ENCODE measurements at places on chromosomes 2 and 18.

DNA sequence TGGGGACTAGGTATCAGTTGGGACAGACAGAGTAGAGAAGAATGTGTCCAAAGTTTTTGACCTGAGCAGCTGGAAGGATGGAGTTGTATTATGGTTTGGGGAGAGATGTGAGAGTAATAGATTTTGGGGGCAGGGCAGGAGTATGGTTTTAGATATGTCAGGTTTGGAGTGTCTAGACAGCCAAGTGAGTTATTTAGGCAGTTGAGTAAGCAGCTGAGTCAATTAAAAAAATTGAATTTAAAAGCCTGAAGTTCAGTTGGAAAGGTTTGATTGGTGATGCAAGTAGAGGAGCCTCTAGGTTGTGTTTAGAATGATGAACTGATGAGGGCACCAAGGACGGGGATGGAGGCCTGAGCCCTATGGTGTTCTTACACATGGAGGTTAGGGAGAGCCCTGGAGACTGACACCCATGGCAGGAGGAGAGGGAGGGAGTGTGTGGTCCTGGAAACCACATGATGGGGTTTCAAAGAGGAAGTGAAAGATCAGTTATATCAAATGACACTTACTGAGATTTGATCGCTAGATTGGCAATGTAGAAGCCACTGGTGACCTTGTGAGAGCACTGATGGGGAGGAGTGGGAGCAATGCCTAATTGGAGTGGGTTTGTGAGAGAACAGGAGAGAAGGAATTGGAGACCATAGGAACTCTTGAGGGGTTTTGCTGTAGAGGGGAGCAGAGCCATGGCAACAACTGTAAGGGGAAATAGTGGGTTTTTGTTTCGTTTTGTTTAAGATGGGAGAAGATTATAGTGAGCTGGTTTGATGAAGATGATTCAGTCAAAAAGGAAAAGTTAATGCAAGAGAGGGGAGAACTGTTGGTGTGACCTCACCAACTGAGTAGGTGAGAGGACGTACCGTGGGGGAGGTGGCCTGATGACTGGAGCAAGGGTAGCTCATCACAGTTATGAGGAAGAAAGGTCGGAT is 10.3 kb downstream of the ITGA6 start:
- DNase-seq: peak; percentile 65
- no peak overlapping the region for H3K27ac ChIP-seq
- no peaks in the 10 kb centered on the region for H3K27me3 ChIP-seq
- peaks cover 51% of the 10 kb centered on the region for H3K4me1 ChIP-seq

GRCh38 chr18:54316071-54316820 is 41.4 kb downstream of the STARD6 start:
- H3K36me3 ChIP-seq: no peaks in the 10 kb centered on the region
- H3K27me3 ChIP-seq: peaks cover 38% of the 10 kb centered on the region
- DNase-seq: no peak
- no peak overlapping the region for H3K4me3 ChIP-seq
- no peak overlapping the region for H3K27ac ChIP-seq

DNA sequence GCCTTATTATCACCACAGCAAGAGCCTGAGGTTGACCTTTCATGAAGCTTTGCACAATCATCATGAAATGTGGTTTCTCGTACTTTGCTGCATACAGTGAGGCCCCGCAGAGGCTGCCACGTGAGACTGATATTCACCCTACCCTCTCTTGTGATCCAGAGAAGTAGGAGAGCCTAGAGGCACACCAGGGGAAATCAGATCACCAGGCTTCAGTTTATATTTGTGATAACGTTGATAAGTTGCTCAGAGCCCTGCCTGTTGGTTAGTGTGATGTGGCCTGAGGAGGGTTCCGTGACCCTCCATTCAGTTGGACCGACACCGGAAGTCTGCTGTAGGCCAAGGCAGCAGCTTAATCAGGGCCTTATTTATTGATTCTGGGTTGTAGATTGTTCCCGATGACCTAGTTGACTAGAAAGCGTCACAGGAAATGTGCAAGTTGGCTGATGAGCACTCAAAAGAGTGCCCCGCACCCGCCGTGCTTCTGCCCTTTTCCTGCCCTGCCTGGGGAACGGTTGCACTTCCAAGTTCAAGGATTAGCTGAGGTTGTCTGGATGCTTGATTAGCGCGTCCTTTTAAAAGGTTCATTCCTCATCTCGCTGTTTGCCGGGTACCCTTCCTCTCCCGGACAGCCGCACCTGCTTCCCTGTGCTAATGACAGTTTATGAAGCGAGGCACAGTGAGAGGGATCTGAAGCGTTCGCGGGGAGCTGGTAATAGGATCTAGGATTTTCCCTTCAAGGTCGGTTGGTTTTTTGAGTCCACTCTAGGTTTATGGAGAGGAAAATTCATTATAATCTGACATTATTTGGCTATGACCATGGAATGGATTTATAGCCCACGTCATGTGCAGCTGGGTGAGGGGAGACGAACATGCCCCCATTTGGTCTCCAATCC is 146.4 kb downstream of the SH3RF3 start:
- H3K27me3 ChIP-seq: no peaks in the 10 kb centered on the region
- no peaks in the 10 kb centered on the region for H3K36me3 ChIP-seq
- no peak for DNase-seq
- H3K4me3 ChIP-seq: no peak overlapping the region

DNA sequence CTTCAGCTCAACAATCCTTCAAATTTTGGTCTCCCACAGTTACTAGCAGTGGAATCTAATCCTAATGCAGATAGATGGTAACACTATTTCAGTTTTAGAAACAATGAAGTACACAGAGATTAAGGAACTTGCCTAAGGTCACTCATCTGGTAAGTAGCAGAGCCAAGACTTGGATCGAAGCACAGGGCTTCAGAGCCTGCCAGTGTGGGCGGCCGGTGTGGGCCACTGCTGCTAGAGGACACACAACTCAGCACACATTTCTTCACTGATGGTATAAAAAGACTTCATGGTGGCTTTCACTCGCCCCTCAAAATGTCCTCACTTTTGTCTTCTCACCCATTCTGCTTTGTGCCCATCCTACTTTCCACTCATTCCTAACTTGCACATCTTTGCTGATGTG is 11.1 kb downstream of the C2orf74 start:
- no peak overlapping the region for H3K27ac ChIP-seq
- DNase-seq: no peak
- H3K4me3 ChIP-seq: no peak overlapping the region
- H3K36me3 ChIP-seq: peaks cover 9% of the 10 kb centered on the region
- no peaks in the 10 kb centered on the region for H3K27me3 ChIP-seq

DNA sequence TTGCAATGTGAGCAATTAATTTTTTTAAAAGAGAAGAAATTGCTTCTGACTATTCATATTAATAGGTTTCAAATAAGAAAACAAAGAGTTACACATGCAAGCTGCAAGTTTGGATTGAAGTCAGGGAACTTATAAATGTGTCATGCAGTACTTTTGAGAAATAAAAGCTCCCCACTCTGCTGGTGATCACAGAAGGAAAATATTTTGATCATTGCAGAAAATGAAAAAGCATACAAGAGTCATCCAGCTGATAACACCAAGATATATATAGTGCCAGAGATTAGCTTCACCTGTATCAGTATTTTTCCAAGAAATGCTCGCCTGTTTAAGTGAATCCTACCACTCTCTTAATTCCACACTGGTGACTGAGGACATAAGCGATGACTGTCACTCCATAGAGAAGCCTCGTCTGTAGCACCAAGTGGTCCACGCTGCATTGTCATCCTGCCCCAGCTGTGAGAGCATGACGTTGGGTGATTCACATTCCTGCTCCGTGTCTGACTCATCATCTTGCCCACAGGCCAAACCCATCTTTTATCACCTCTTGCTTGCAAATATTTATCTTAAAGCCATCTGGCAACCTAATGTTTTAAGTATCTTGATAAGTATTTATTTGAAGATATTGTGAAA is 178.0 kb downstream of the ASXL3 start:
- H3K27me3 ChIP-seq: no peaks in the 10 kb centered on the region
- DNase-seq: no peak
- H3K27ac ChIP-seq: no peak overlapping the region

DNA sequence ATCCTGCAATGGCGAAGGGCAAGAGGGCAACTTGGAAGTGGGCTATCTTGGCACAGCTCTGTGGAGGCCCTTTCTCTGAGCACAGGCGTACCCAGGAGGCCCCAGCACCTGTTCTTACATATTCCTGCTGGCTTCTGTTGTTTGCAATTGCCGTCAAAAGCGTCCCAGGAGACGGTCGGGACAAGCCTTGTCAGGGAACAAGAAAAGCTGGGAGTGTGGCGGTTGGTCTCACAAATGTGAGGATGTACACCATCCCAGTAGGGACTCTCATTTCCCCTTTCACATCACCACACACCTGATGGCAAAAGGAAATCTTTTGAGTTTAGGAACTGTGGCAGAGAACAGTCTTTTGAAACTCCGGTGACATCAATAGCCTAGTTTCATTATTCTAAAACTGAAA is 94.7 kb upstream of the EFEMP1 start:
- H3K36me3 ChIP-seq: no peaks in the 10 kb centered on the region
- H3K27me3 ChIP-seq: no peaks in the 10 kb centered on the region
- no peak overlapping the region for H3K4me3 ChIP-seq

GRCh38 chr2:160680974-160681373 is 187.4 kb upstream of the RBMS1 start:
- H3K36me3 ChIP-seq: no peaks in the 10 kb centered on the region
- DNase-seq: no peak
- no peak overlapping the region for H3K27ac ChIP-seq

DNA sequence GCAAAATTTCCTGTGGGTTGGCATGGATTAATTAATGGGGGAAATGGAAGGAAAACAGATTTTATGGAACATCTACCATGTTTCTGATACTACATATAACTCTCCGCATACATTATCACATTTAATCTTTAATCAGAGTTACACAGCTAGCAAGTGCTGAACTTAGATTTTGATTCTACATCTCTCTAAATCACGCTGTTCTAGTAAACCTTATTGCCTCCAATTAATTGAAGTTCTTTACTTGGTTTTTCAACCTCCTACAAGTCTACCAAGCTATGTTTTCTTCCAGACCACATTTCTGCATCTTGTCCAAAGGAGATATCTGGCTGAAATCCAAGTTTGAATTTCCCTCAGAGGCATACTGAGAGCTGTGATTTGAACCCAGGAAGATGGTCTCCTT is 125.8 kb upstream of the GAREM1 start:
- H3K27me3 ChIP-seq: peaks cover 4% of the 10 kb centered on the region
- DNase-seq: no peak
- no peak overlapping the region for H3K4me3 ChIP-seq
- no peaks in the 10 kb centered on the region for H3K36me3 ChIP-seq
- no peaks in the 10 kb centered on the region for H3K4me1 ChIP-seq
- H3K27ac ChIP-seq: no peak overlapping the region

DNA sequence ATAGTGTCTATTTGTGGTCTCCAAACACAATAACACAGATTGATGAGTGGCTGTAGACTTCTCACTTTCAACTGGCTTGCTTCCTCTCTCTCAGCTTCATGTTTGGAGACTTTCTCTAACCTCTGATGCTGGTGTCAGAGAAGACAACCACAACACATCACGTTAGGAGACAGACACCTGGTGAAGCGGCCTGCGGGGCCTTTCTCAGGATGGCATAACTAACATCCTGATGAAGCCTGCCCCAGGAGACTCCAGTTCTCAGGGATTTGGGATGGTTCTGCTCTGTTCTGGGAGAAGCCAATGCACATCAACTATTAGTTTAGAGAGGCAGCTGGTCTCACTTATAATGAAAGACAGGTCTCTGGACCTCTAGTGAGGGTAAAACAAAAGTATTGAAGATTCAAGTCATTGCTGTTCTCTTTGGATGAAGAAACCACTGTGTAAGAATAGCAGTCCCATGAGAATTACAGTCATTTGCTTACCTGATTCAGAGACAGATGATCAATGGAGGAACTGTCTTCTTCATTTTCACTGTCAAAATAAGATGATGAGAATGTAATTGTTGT is 2.0 kb downstream of the IL1A start:
- H3K27me3 ChIP-seq: peaks cover 39% of the 10 kb centered on the region
- DNase-seq: no peak
- H3K36me3 ChIP-seq: no peaks in the 10 kb centered on the region
- H3K27ac ChIP-seq: no peak overlapping the region

- no peaks in the 10 kb centered on the region for H3K36me3 ChIP-seq
- H3K4me1 ChIP-seq: no peaks in the 10 kb centered on the region
- H3K27ac ChIP-seq: no peak overlapping the region
- DNase-seq: no peak
- H3K4me3 ChIP-seq: no peak overlapping the region
Measured at GRCh38 chr2:144971786-144972335, 451.9 kb upstream of the ZEB2 start.

DNA sequence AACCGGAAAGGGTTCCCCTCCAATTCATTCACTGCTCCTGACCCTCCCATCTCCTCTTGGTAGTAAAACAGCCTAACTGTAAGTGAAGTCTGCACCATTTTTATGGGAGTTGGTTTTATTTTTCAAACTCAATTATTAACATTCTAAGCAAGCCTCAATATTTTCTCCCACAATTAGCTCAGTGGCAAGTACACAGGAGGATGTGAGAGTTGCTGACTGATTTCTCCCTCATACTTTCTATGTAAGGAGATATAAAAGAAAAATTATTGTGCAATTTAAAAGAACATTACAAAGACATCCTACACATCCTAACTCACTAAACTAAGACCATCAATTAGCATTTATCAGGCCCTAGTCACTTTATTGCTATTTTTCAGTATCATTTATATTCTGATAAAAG is 73.9 kb downstream of the PIAS2 start:
- no peak overlapping the region for H3K4me3 ChIP-seq
- no peaks in the 10 kb centered on the region for H3K27me3 ChIP-seq
- peaks cover 51% of the 10 kb centered on the region for H3K36me3 ChIP-seq

DNA sequence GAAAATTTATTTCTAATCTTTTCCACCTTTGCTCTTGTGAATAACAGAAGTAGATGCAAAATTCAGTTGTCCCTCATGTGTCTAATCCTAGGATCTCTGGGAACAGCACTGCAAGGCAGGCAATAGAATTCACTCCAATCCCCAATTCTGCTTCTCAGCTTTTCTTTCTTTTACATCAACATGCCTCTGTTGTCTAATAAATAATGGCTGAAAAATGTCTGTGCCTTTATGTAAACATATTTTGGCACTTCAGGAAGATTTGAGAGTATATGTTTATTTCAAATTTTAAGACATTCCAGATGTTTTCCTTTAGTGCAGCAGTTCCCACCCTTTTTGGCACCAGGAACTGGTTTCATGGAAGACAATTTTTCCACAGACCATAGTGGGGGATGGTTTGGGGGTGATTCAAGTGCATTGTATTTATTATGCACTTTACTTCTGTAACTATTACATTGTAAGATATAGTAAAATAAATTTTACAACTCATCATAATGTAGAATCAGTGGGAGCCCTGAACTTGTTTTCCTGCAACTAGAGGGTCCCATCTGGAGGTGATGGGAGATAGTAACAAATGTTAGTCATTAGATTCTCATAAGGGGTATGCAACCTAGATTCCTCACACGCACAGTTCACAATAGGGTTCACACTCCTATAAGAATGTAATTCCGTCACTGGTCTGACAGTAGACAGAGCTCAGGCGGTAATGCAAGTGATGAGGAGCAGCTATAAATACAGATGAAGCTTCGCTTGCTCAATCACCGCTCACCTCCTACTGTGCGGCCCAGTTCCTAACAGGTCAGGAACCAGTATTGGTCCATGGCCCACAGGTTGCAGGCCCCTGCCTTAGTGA is 590.3 kb upstream of the CNTNAP5 start:
- no peak for DNase-seq
- no peaks in the 10 kb centered on the region for H3K36me3 ChIP-seq
- no peaks in the 10 kb centered on the region for H3K4me1 ChIP-seq
- H3K27me3 ChIP-seq: no peaks in the 10 kb centered on the region

- no peaks in the 10 kb centered on the region for H3K4me1 ChIP-seq
- H3K4me3 ChIP-seq: no peak overlapping the region
- peaks cover 4% of the 10 kb centered on the region for H3K27me3 ChIP-seq
Measured at GRCh38 chr18:35715139-35715538, 133.6 kb downstream of the GALNT1 start.

GRCh38 chr2:217171874-217172273 is 312.0 kb upstream of the TNP1 start:
- no peaks in the 10 kb centered on the region for H3K36me3 ChIP-seq
- no peak overlapping the region for H3K27ac ChIP-seq
- DNase-seq: no peak

Measured in activated T-cell treated with anti-CD3 and anti-CD28 coated beads, Interleukin-2, amount 50 U/mL, for 24 hours (primary cell).